ENCODE measurements at places on chromosomes 5 and 9.

DNA sequence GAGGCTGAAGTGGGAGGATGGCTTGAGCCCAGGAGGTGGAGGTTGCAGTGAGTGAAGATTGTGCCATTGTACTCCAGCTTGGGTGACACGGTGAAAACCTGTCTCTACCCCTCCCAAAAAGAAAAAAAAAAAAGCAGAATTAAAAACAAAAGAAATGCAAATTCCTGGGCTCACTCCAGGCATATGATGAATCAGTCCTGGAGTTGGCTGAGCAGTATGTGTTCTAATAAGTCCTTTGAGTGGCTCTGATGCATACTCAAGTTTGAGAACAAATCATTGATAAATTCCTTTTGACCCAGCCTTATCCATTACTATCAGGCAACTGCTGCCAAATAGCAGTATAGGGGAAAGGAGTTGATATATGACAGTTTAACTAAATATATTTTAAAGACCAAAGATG is 28.3 kb downstream of the UHRF2 start:
- no peak for DNase-seq

DNA sequence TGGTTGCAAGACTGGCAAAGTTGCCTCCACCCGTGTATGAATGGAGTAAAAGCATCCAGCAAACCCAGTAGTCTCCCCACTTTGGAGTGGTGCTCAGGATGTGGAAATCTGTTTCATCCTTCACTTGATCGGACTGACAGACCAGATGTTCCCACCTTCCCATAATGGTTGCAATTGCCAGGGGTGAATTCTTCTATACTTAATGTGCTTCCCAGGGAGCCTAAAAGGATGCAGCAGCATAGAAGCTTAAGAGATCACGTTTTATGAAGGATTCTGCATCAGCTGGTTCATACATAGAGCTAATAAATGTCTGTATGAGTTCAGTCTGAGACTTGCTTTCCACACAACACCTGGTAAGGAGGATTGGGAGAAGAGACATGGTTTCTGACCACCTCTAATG is 198.8 kb upstream of the S1PR3 start:
- DNase-seq = no peak

DNA sequence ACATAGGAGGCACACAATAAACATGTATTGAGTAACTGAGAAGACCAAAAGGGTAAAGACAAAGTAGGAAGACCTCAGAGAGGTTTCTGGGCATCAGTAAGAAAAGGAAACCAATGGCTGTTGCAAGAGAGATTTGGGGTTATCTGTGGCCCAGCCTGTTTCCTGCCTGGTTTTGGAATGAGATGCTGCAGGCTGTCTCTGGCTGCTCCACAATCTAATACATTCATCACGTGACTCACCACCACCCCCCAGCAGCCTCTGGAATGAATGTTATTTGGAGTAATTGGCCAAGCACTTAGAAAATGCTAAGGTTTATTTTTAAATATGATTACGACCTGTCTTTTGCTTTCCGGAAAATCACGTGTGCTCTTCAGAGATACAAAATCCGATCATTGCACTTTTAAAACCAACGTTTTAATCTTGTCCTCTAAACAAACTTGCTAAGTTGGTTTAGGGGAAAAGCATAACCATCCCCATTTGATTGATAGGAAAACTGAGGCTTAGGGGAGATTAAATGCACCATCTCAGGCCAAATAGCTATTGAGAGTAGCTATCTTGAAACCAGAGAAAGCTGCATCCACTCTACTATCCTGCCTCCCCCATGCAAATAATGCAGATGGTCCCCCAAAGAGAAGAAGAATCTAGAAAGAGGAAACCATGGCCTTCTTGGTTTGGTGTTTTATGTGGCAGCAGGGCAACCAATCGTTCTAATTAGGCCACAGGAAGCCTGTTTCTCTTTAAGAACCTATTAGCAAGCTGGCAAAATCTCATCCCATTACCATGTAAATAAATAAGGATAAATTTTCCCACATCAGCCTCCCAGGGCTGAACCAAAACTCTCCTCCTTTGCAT is 151.8 kb upstream of the ADRA1B start:
- DNase-seq = no peak

- no peak for DNase-seq
These were observed 18.3 kb upstream of the OSMR start for GRCh38 chr5:38827525-38827924.

DNA sequence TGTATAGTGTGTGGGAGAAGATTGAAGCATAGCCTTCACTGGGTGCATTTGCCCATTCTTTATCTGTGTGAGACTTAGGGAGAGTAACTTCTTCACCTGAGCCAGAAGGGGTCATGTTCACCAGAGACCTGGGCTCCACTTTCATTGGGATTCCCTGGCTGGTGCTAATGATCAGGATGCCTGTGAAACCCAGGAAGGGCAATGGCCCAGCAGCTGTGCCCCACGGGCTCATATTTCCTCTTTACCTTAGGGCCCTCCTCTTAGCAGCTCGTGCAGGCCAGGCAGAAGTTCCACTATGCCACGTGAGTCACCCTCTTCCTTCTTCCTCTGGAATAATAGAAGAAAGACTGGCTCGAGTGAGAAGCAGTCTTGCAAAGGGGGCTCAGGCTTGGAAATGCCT is 5.0 kb downstream of the PPARGC1B start:
- no peak for DNase-seq

- DNase-seq = no peak
These were observed 5.1 kb upstream of the RPS14 start for GRCh38 chr5:150454492-150455229.

DNA sequence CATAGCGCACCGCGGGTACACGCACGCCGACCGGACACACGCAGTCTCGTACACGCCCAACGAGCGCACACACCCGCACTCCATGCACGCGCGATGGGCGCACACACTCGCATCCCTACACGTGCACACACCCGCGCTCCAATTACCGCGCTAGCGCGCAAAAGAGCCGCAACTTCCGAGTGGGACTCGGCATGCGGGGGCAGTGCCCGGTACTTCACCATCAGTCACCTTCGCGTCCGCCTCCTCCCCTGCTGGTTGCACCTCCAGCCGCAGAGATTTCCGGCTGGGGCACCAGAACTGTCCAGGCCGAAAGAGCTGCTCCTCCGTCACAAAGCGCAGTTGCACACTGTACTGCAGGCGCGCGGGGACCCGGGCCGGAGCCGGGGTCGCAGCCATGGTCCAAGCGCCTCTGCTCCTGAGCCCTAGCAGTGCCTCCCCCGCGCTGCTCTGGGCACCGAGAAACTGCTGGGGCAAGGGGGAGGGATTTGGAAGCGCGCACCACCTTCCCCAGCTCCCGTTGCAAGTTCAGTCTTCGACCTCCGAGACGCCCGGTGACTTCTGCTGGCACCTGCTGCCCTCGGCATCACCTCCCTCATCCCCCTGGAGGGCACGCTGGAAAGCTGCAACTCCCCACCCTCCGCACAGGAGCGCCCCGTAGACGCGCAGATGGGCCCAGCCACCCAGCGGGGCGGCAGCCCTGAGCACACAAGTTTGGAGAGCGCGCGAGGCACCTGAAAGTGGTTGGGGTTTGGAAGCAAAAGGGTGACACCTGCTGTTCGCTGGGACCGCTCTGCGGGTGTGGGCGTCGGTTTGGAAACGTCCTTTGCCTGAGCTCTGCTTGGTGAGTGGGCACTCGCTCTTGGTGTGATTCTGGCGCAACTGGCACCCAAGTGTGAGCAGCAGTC is 337.4 kb upstream of the PUM3 start:
- DNase-seq = peak; percentile 46

GRCh38 chr9:87088621-87089365 is 141.5 kb upstream of the GAS1 start:
- DNase-seq = no peak

- DNase-seq = no peak
These were observed 64.1 kb downstream of the SEMA4D start for GRCh38 chr9:89433826-89434225.

GRCh38 chr9:6054280-6055099 is 39.1 kb upstream of the RANBP6 start:
- no peak for DNase-seq

GRCh38 chr5:164741376-164741775 is 1236.0 kb downstream of the MAT2B start:
- DNase-seq = no peak

- no peak for DNase-seq
These were observed 195.2 kb downstream of the TAF11L14 start for GRCh38 chr5:17829456-17829855.

GRCh38 chr9:82354279-82354659 is 365.7 kb downstream of the SPATA31D1 start:
- no peak for DNase-seq

DNA sequence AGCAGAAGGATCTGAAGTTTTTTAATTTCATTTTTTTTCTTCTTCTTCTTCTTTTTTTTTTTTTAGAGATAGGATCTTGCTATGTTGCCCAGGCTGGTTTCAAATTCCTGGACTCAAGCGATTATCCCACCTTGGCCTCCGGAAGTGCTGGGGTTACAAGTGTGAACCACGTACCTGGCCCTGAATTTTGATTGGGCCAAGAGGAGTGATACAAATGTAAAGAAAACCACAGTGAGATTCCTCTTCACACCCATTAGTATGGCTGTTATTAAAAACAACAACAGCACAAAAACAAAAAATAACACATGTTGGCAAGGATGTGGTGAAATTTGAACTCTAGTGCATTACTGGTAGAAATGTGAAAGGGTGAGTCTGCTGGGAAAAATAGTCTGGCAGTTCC is 79.1 kb downstream of the KLF4 start:
- no peak for DNase-seq

DNA sequence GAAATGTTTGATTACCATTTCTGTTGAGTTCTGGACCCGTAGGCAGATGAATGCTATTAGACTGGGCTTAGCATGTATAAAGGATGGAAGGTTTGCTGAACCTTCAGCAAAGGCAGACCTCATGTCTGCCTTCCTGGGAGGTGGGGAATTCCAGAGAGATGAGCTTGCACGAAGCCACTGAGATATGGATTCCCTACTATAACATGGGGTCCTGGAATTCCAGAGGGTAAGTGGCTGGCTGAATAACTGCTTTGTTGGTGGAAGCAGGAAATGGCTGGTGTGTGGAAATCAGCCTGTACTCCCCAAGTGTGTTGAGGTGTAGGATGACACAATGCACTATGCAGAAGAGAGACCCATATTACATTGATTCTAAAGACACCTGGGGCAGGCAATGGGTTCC is 526.4 kb downstream of the CTNND2 start:
- no peak for DNase-seq

DNA sequence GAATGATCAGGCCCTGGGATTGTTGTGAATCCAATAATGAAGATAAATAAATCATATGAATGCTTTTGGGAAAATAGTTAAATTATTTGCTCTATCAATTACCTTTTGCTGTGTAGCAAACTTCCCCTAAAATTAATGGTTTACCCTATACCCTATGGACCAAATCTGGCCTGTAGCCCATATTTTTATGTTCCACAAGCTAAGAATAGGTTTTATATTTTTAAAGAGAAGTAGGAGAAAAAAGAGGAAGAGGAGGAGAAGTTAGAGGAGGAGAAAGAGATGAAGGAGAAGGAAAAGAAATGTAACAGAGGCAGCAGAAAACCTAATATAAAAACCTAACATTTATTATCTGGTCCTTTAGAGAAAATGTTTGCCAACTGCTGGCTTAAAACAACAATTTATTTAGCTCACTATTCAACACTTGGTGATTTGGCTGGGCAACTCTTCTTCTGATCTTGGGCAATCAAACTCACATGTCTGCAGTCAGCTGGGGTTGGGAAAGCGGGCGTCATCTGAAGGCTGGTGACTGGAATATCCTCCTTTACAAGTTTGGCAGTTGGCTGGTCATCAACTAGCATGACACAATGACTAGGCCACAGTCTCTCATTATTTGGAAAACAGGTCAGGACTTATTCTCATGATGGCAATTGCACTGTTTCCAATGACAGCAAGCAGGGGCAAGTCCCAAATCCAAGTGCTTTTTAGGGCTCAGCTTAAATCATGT is 522.9 kb downstream of the RASEF start:
- DNase-seq = no peak

DNA sequence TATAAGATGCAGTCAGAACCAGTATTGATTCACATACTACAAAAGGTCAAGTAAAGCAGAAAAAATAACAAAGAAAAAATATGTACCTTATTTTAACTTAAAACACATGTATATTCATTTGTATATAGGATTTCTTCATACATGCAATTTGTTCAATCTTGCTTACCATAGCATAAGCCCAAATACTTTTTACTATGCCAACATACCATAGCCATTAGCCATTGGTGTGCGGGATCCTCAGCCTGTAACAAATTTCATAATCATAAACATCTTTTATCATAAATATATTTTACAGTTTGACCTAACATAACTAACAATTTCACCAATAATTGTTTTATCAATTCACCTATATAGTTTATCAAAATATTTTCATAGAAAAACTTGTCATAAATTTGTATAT is 51.1 kb downstream of the MPDZ start:
- DNase-seq = no peak

DNA sequence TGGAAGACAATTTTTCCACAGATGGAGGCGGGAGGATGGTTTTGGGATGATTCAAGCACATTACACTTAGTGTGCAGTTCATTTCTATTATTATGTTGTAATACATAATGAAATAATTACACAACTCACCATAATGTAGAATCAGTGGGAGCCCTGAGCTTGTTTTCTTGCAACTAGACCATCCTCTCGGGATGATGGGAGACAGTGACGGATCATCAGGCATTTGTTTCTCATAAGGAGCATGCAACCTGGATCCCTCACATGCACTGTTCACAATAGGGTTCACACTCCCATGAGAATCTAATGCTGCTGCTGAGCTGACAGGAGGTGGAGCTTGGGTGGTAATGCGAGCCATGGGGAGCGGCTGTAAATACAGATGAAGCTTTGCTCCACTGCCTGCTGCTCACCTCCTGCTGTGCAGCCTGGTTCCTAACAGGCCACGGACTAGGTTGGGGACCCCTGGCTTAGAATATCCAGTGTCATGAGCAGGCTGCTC is 1.6 kb downstream of the STKLD1 start:
- no peak for DNase-seq

DNA sequence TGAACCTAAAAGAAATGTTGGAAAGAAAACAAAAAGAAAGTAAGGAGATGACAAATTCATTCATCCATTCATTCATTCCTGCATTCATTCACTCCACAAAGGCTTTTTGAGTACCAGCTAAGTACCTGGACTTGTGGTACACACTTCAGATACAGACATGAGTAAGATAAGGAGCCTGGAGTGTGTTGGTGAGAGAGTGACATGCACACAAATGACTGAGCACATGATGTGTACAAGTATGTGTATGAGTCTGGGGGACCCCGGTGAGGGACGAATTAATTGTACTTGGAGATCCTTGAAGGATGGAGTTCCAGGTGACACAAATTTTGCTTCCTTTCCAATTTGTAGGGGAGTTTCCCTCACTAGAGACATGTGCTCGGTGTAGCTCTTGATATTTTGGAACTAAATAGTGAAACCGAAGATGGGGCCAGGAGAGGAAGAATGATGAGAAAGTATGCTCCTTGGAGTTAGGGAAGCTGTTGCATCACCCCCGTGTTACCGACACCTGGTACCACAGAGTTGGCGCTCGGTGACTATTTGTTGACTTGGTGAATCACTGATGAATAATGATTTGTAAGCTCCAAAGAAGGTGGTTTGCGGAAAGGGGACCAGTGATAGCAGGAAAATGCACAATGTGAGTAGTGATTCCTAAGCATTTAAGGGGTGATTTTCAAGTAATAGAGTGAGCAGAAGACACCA is 509.8 kb downstream of the CCDC171 start:
- no peak for DNase-seq

All from natural killer cell (primary cell).